ENCODE measurements at places on chromosomes 5 and 9.

GRCh38 chr5:176545737-176546509, 3.2 kb upstream of the CDHR2 start:
- DNase-seq, result no peak

- DNase-seq, result no peak
These were observed 266.1 kb downstream of the CWC27 start for GRCh38 chr5:65034813-65035209.

DNA sequence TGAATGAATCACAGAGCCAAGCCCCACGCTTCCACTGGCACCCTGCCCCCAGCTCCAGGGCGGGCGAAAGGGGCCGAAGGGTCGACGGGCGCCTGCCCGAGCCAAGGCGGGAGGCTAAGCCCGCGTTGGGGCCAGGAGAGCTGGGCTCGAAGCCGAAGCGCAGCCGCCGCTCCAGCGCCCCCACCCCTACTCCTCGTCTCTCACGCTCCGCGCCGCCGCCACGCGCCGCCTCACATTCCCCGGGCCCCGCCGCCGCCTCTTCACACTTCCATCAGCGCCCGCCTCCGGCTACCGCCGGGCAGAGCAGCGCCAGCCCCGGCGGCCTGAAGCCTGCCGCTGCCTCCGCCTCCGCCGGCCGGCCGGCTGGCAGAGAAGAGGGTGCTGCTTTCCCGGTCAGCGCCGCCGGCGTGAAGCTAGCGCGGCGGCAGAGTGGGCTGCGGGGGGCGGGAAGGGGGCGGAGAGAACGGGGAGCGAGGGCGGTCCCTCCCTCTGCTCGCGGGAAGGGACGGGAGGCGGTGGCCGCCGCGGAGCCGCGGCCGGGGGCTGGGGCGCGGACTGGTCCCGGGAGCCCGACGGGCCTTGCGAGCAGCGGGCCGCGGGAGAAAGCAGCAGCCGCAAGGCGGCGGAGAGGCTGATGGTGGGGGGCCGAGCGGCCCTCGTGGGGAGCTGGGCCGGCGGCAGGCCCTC, at the start of gene HOMER1:
TSS of gene HOMER1 (minus strand) at position 431 of the 687 bp plus-strand sequence. CDS start 1,360 bp downstream, outside the sequence.
- DNase-seq, result peak; percentile 68

- no peak for DNase-seq
These were observed 1.8 kb downstream of the TSC1 start for GRCh38 chr9:132942541-132943182.

- DNase-seq, result no peak
These were observed 564.3 kb upstream of the ZNF608 start for GRCh38 chr5:125310749-125311148.

DNA sequence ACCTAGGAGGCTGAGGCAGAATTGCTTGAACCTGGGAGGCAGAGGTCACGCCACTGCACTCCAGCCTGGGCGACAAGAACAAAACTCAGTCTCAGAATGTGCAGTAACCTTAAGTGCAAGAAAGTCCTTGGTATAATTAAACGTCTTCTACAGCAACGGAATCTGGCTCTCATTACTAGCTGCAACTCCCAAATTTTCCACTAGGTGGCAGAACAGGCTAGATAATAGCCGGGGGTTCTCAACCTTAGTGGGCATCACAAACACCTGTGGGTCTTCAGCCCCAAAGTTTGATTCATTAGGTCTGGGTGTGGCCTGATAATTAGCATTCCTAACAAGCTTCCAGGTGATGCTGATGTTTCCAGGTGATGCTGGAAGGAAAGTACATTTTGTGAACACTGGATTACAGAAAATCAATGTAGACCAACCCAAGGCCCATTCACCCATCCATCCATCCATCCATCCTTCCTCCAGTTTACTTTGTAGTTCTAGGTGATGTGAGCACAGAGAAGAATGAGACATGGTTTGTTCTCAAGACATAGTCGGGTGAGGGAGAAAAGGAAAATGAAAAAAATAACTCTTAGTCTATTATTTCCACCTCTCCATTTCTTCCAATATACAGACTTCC, 37.3 kb downstream of the FBXW2 start:
- DNase-seq, result no peak

DNA sequence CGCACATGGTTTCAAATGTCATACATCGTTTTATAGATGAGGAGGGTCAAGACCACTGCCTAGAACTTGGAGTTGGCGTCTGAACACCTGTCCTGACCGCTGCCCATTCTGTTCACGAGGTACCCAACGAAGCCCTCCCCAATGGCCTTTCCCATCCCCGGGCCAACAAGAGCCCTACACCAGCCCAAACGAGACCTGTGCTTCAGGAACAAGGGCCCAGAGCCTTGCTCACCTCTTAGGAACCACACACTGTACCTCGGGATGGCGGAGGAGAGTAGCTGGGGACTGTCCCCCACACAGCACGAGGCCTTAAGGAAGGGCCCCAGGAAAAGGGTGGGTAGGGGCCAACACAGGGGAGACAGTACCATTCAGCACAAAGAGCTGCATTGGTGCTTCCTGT, 3.0 kb downstream of the SURF6 start:
- no peak for DNase-seq

DNA sequence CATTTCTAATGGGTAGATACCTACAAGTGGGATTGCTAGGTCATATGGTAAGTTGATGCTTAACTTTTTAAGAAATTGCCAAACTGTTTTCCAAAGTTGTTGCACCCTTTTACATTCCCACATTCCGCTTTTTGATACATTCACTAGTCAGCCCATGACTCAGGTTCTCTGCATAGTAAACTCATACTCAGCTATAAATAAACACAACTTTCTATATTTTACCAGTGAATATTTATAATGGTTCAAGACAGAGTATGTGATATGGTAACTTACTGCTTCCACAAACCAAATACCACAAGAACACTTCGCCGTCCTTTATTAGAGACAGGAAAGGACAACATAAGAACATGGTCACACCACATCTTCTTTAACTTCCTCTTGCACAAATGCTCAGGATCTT, 54.0 kb downstream of the PLPP1 start:
- no peak for DNase-seq

DNA sequence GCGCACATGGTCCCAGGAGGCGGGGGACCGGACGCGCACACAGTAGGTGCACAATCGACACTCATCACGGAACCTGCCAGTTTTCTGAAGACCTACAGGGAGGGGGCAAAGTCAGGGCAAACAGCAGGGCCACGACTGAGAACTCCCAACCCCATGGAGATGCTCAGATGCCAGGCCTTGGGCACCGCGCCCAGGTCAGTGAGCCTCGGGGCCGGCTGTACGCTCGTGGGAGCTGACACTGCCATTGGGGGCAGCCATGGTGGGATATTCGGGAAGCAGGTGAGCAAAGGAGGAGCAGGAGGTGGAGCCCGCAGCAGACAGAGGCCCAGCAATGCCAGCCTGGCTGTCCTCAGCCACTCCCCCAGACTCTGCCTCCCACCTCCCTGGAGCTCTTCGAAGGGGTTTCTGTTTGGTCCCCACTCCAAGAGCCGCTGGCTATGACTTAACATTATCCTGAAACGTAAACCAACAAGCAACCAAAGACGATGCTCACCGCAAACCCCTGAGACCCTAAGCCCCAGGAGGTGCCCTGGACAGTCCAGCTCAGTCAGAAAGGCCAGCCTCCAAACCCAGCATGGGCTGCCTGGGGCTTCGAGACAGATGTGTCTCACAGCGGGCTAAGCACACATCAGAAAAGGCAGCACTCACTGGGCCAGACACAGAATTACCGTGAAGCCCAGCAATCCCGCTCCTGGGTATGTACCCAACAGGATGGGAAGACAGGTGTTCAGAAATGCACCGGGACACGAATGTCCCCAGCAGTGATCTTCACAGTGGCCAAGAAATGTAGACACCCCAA, 78.4 kb downstream of the VAV2 start:
- no peak for DNase-seq

Measured in GOT3 (cell line).